CD4-positive, alpha-beta T cell treated with Interleukin-2 at 100 ng/mL for 4 hours (primary cell): ENCODE measurements at places on chromosomes 6 and 20.

GRCh38 chr20:35087355-35087754, 5.3 kb downstream of the TRPC4AP start:
- DNase-seq = no peak

DNA sequence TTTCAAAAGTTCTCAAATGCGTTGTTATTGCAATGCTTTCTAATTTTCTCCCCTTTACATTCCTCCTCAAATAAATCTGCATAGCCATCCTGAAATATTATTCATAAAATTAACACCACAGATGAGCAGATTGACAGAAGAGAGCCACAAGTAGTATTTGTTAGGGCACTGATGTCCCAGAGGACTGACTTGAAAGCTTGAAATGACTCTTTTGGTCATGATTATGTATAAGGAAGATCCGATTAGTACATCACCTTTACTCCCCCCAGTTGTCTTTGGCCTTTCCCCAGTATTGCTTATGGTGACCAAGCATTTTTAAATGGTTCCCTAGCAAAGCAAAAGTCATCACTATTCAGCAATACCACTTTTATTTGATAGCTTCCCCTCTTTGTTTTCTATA, 187.6 kb downstream of the ADAT2 start:
- DNase-seq = no peak

- no peak for DNase-seq
These were observed 33.2 kb downstream of the ADGRF5 start for GRCh38 chr6:46888578-46888977.

GRCh38 chr6:146445233-146445632, 98.4 kb upstream of the RAB32 start:
- no peak for DNase-seq

DNA sequence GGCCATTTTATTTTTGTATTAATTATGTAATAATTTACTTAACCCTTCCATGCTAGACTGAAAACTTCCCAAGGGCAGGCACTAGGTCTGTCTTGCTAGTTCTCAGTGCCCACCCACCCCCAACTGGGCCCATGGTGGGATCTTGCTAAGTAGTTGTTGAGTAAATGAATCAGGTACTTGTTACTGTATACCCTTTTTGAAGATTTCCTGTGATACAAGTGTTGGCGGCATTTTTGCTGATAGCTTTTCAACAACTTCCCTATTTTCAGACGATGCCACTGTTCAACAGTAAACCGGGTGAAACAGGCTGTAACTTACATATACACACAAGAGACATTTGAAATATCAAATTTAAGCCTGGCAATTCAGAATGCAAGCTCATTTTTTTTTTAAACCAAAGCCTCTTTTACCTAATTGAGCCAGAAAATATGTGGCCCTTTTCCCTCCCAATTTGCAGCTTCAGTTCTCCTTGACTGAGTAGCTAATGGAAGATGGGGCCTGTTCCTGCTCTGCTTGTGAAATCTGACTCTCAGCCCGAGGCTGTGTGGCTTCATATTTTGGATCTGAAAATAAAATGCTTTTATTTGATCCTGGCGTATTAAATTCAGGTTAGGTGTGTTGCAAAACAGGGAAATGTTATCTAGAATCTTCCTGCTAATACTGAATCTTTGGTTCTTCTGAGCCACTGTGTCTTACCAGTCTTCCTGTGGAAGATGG, 288.3 kb downstream of the NRN1 start:
- DNase-seq = no peak

- no peak for DNase-seq
These were observed 109.0 kb upstream of the THBS2 start for GRCh38 chr6:169362501-169363121.

- no peak for DNase-seq
These were observed 9.4 kb upstream of the RIN2 start for GRCh38 chr20:19748681-19749080.

- DNase-seq = no peak
These were observed 52.6 kb upstream of the GCM1 start for GRCh38 chr6:53201270-53201669.
